ENCODE measurements at places on chromosomes 12 and 14.

DNA sequence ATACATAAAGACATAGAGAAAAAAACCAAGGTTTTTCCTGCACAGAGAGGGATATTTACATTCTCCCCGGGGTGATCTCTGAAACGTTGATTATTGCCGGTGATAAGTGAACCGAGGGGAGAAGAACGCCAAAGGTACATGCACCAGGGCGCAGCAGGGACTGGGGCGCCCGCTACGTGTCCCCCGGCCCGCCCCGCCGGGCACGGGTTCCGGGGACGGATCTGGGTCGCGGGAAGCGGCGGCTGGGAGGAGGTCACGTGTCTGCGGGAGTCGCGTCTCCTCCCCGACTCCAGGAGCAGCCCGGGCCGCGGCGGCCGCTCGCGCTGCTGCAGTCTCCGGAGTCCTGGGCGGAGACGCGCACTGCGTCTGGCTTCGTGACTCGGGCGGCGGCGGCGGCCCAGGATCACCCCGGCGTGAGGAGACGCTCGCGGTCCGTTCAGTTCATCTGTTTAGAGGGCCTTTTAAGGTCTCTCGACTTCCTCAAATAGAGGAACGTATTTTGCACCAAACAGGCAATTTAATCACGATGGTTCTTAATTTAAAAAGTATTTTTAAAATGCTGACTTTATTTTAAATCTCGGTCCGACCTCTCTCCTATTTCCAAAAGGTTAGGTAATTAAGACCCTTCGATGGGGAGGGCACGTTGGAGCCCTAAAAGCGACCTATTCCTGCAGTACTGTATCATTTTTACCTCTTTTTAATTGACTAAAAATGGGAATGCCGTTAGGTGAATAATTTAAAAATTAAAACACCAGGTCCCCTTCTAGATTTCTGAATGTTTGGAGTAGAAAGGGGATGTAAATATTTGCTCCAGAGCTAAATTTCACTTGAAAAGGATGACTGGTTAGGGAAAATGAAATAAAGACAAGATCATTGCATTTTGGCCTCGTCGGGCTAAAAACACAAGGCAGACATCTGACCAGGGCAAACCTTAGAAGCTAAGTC is 1.8 kb upstream of the BHLHE41 start:
- no peak for DNase-seq

GRCh38 chr12:80714055-80714454 is 2.7 kb upstream of the MYF5 start:
- no peak for DNase-seq

- no peak for DNase-seq
Observed at GRCh38 chr14:95294834-95295599, 24.7 kb downstream of the CLMN start.

- no peak for DNase-seq
Observed at GRCh38 chr12:124650912-124651311, 83.5 kb upstream of the NCOR2 start.

- no peak for DNase-seq
Observed at GRCh38 chr14:36901861-36902260, 240.2 kb downstream of the PAX9 start.

GRCh38 chr12:78376257-78376656 is 488.3 kb upstream of the SYT1 start:
- DNase-seq: no peak

DNA sequence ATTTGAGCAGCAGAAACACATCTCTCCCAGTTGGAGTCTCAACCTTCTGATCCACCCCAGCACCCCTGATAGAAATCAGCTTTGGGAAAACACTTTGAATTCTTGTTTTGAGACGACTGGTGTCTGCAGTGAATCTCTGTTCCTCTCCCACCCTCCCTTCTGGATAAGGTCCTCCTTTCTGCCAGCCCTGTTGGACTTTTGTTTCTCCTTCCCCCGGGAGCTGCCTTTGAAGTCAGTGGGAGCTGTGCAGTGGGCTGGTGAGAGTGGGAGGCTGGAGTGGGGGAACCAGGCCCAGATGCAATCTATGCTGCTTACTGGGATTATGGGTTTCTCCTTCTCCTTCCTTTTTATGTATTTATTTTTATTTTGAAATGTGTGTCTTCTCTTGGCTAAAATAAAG is 49.0 kb downstream of the FLRT2 start:
- no peak for DNase-seq

- peak; percentile 26 for DNase-seq
Observed at GRCh38 chr12:116222358-116222757, 55.1 kb downstream of the MED13L start.

DNA sequence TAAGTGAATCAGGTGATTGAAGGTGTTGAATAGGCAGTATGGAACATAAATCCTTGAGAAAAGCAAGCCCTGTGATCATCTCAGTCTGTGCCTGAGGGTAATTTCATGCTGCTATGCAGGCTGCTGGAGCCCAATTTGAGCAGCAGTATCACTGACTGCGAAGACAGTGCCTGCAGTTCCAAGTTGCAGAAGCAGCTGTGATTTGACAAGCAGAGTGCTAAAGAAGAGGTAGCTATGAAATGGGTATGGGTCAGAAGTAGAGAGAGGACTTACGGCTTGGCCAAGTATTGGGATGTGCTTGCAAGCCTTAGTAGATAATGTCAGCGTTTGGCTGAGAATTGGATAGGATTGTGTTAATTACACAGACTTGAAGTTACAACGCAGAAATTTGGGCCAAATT is 22.5 kb downstream of the PIK3C2G start:
- no peak for DNase-seq

- no peak for DNase-seq
Observed at GRCh38 chr14:62689733-62690132, 355.5 kb downstream of the KCNH5 start.

DNA sequence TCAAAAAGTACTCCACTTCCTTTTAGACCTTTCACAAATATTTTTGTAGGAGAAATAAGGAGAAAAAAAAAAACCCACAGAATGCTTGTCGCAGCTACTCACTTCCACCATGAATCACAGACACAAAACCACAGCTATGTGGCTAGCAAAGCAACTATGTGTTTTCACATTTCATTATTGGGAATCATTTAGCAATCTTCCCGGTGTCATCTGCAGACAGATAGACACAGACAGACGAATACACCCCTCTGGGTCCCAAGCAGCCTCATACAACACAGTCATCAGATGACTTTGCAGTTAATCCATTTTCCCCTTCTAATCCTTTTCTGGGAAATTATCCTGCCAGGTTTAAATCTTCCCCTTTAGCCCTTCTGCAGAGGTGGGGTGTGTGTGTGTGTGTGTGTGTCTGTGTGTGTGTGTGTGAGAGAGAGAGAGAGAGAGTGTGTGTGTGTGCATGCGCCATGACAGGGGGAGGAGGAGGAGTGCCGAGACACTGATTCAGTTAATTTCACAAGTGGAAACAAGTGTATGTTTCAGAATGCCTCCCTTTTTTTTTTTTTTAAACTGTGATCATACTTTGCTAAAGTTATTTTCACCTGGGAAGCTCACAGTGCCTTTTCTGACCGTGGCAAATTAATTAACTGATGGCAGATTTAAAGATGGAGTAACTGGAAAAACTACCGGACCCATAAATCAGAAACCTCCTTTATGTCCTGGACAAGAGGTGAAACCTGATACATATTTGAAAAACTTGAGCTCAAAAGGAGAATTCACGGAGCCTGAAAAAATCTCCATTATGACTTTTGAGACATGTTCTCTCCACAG is 39.9 kb downstream of the LTBP2 start:
- peak; percentile 10 for DNase-seq

GRCh38 chr12:3341594-3341993 is 149.4 kb upstream of the PRMT8 start:
- DNase-seq: no peak

GRCh38 chr12:14833952-14834351 is 9.4 kb downstream of the ART4 start:
- no peak for DNase-seq

DNA sequence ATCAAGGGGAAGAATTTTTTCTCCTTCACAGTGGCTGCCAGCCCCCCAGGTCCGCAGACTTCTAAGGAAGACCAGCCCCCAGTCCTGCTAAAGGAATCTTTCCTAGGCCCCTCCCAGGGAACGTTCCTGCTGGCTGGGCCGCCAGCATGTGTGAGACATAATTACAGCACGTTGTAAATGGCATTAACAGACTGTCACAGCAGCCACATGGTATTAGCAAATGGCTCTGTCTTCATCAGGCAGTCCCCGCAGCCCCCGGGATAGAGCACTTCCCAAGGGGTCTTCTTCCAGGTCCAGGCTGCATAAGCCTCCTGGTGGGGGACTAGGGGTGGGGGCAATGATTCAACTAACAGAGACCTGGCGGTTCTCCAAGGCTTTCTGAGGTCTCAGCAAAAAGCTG is 34.9 kb upstream of the FAM222A start:
- no peak for DNase-seq

DNA sequence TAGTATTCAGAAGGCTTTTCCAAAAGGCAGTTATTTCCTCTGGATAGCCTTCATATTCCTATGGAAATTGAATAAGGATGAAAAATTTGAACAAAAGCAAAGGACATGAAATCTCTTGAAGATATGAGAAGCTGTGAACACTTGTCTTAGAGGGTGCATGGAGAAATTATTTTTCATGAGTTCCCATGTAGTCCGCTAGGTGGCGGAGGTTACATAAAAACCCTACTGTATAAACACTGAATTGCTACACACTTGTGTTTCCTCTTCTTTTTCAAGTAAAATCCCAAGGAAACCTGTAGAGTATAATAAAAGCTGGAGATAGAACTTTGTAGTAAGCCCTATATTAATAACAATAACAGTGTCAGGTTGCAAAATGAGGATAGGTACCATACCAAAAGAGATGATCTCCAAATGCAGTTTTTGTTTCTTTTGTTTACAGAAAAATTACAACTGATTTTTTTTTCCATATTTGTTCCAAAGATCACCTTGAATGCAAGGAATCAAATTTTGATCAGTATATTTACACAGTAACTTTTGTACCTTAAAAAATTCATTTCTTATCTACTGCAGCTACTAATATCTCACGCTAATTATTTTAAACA is 37.8 kb upstream of the OR4E1 start:
- DNase-seq: peak; percentile 57
